NCI-H2171 treated with DMSO at 0.1 percent for 48 hours (cell line): ENCODE measurements at places on chromosomes 13 and 19.

DNA sequence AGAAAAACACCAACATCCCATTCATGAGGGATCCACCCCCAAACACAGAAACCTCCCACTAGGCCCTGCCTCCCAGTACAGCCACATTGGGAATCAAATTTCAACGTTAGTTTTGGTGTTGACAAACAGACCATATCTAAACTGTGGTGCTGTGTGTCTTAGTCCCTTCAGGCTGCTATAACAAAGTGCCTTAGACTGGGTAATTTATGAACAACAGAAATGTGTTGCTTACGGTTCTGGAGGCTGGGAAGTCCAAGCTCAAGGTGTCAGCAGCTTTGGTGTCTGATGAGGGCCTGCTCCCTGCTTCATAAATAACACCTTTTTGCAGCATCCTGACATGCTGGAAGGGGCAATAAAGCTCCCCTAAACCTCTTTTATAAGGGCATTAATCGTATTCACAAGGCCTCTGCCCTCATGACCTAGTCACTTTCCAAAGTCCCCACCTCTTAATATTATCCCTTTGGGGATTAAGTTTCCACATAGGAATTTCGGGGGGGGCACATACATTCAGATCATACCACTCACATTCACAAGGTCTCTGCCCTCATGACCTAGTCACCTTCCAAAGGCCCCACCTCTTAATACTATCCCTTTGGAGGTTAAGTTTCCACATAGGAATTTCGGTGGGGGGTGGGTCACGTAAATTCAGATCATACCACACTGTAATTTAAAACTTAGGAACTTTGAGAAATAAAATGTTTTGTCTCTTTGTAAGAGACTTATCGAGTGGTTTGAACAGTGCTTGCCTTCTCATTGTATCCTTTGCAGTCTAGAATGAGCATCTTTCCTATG, 27.5 kb downstream of the ZNF507 start:
- DNase-seq, result no peak

DNA sequence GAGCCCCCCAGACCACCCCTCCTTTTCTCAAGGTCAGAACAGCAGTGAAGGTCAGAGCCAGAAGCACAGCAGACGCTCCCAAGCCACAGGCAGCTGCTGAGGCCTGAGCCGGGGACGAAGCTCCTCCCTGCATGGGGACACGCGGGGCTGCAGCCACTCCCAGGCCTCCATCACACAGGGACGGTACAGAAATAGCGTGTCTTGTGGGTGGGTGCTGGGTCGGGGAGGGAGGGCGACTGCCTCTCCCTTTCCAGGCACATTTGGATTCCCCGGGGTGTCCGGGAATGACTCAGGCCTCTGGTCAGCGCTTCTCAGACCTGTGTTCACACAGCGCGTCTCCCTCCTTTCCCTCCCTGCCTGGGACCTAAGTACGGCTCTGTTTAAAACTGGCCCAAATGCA, 33.2 kb downstream of the RASA3 start:
- DNase-seq, result no peak

DNA sequence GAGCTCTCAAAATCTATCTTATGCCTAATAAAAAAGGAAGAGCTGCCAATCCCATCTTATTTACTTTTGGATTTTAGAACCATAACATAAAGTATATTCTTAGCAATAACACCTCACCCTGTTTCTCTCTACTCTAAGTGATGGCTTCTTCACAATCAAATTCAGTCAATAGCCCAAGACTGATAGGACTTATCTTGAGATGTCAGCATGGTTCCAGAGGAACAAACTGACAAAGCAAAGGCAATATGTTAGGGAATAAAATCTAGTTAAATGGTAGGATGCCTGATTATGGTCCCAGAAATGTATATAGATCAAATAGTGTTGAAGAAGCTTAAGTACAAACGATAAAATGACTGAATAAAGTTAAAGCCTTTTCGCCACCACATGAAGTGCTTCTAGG, 36.3 kb downstream of the DACH1 start:
- no peak for DNase-seq

GRCh38 chr13:50838031-50838430, 5.5 kb downstream of the DLEU7 start:
- DNase-seq, result no peak
